Cerebellar nuclear complex (tissue), 1 donor: ENCODE measurements at places on chromosomes 5 and 9.

DNA sequence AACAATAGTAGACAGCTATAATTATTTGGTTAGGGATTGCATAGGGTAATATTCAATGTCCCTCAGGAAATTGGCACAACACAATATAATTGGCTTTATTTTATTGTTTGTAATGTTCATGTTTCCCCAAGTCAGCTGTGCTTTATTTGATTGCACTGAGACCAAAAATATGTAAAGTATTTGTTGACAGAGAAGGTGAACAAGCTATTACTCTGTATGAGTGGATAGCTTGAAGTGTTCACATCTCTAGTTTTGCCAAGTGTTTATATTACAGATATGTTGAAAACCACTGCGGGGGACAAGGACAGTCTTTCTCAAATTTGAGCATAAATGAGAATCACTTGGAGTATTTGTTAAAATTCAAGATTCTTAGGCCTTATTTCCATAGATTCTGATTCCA, 83.3 kb downstream of the RAB3C start:
- no peak for DNase-seq

GRCh38 chr5:14710313-14710994, 45.9 kb downstream of the OTULIN start:
- DNase-seq, result no peak

DNA sequence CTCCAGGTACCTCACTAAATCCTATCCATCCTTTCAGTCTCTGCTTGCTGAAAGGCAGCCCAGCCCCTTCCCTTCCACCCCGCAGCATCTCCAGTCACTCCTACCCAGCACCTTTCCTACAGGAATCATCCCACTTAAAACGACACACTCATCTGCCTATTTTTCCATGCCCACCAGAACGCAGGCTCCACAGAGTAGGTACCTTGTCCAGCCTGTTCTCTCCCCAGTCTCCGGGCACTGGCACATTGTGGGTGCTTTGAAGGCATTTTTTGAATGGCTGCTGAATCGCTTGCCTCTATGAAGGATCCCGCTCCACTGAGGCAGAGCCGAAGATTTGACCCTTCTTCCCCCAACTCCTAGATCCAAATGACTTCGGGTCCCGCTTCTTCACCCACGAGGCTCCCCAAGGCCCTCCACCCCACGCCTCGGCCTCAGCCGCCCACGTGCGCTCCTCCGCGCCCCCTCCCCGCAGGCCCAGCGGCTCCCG, 15.6 kb downstream of the LHX6 start:
- DNase-seq, result no peak

DNA sequence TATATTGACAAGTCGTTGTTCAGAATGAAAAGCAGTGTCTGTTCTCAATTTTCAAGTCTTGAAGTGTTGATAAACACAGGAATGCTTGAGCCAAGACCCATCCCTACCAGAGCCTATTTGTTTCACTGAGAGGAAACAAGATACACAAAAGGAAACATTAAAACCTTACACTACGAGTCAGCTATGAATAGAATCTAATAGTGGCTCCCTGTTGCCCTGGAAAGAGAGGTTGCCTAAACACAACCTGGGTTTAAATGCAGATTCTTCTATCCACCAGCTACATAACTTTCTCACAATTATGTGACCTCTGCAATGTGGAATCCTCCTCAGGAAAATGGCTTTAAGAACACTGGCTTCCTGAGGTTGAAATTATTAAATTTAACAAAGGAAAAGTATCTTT, 29.1 kb upstream of the BNC2 start:
- DNase-seq, result no peak

- DNase-seq, result no peak
Observed at GRCh38 chr9:113492343-113493202, 29.0 kb downstream of the RGS3 start.

- no peak for DNase-seq
Observed at GRCh38 chr5:157669701-157670097, 1.6 kb upstream of the C5orf52 start.

DNA sequence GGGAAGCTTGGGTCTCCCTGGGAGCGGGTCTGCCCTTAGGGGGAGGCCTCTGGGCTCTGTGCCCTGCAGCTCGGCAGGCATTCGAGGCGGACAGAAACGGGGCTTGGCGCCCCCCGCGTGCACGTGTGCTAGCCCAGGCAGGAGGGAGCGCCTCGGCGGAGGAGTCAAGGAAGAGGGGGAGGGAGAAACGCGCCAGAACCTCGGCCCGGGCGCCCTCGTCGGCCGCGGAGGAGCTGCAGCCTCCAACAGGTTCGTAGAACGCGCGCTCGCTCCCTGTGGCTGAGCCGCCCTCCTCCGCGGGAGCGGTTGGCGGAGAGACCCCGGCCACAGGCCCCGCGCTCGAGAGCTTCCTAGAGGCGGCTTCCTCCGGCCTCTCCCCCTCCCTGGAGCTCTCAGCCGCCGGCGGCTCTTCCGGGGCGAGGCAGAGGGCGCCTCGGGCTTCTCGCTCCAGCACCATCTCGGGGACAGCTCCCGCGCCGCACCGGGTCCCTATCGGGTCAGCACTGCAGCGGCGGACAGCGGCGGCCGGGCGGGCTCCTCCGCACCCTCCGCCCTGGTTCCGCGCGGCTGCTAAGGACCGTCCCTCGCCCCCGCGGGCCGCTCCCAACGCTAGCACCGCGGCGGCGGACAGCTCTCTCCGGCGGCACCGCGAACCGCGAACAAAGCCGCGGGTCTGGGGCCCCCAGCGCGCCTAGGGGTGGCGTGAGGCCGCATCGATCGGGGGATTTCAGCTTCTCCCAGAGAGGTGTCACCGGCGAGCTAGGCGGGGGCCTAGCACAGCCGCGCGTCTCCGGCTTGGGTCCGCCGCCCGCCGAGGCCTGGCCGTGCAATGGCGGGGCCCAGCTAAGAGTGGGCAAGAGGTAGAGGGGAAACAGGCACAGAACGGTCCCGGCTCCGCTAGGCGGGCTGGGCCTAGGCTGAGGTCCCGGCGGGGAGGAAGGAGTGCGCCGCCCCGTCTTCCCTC, 74.6 kb upstream of the CPLX2 start:
- no peak for DNase-seq

GRCh38 chr9:126379661-126380360, 53.2 kb downstream of the MVB12B start:
- DNase-seq, result no peak

- DNase-seq, result no peak
Observed at GRCh38 chr5:76345582-76345981, 57.5 kb upstream of the IQGAP2 start.

DNA sequence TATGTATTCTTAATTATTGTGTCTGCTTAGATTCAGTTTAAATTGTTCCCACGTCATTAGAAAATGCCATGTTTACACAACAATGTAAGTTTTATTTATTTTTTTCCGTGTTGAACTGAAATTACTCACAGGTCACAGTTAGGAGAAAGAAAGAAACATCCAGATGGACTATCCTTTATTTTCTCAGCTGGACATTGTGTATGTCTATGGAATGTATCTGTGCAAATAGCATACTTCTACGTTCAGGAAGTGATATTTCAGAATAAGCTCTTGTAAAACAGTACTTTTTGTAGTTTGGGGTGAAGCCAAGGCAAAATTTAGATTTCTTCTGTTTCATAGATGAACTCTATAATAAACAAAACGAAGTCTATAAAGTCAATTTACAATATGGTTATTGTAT, 249.0 kb upstream of the ZNF608 start:
- DNase-seq, result no peak

- DNase-seq, result no peak
Observed at GRCh38 chr9:15149450-15149849, 157.6 kb downstream of the TTC39B start.

GRCh38 chr9:102273952-102274351, 535.5 kb upstream of the GRIN3A start:
- no peak for DNase-seq

DNA sequence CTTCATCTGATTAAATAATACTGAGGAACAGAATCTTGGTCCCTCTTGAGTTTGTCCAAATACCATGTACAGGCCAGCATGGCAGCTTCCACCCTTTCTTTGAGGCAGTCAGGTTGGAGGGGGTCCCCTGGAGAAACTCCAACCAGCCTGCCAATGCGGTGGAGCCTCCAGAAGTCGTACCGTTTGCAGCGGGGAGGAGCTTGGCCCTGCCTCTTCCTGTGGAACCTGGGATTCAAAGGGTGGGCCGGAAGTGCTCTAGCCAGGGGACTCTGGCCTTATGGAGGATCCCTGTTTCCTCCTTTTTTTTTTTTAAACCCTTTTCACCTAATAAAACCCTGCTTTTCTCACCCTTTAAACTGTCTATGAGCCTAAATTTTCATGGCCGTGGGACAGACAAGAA, 216.3 kb upstream of the ZNF608 start:
- no peak for DNase-seq

GRCh38 chr5:106814961-106815360, 855.8 kb downstream of the EFNA5 start:
- no peak for DNase-seq

DNA sequence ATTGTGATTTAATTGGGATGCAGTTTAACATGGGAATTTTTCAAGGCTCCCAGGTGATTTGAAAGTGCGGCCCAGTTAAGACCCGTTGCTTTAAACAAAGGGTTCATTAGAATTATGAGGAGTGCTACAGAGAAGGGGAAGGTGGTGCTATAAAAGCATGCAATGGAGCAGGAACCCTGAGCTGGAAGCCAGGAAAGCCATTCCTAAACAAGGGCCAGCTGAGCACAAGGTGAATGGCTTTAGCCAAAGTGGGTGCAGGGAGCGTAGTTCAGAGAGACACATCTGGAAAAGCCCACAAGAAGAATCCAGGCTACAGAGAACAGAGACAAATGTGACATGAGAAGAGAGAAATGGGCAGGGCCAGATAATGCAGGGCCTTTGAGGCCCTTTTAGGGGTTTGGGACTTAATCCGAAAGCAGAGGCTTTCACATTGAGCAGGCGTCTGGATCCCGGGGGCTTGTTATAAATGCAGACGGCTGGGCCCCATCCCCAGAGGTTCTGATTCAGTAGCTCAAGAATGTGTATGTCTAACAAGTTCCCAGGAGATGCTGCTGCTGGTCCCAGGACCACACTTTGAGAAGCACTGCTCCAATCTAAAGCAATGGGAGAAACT, 138.1 kb upstream of the WWC1 start:
- DNase-seq, result no peak

- no peak for DNase-seq
Observed at GRCh38 chr5:83387041-83387440, 84.5 kb upstream of the VCAN start.

- no peak for DNase-seq
Observed at GRCh38 chr9:115058684-115059315, 59.2 kb downstream of the TNC start.

- DNase-seq, result no peak
Observed at GRCh38 chr9:112158656-112159367, 16.3 kb downstream of the SUSD1 start.

GRCh38 chr5:77637170-77637997, 1.1 kb downstream of the OTP start:
- DNase-seq, result no peak

DNA sequence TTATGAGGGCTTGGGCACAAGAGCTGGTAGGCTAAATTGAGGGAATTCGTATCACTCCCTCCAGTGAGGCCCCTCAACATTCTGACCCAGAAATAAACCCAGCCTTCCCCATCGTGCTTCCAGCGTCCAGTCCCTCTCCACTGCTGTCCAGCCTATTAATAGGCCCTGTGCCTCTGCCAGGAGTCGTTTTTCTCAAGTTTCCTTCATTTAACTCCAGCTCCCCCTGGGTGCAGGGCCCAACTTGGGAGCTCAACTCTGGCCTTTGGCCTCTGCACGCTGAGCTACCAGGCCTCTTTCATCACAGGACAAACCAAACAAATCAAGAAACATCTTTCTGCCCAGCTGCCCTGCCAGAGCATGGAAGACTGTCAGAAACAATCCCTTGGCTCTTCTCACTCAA, 10.0 kb downstream of the HBEGF start:
- DNase-seq, result no peak

GRCh38 chr9:17810728-17811571, 232.1 kb downstream of the SH3GL2 start:
- DNase-seq, result no peak

DNA sequence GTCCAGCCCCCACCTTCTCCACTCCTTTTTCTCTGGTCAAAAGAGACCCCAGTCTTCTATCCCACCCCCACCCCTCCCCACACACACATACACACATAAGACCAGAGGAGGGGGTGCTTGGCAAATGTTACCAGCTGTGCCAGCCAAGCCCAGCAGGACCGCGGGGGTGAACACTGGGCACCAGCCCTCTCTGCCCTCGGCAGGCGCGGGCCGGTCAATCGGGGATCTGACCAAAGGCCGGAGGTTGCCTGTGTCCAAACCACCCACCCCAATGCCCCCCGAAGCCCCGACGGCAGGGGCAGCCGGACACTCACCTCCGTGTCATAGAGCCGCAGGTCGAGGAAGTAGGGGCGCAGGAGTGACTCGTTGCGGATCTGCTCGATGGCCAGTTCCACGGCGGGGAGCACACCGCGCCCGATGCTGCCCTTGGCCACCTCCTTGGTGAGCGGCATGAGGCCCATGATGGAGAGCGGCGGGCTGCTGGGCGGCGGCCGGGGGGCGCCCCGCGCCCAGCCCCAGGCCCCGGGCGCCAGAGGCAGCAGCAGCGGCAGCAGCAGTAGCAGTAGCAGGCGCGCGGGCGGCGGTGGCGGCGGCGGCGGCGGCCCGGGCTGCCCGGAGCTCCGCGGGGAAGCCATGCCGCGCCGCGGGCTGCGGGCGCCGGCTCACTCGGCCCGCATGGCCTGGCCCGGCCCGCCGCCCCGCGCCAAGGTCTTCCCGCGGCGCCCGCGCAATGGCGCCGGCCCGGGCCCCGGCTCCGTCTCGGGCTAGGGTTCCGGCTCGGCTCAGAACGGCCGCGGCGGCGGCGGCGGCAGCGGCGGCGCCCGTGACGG, 417 bp downstream of the GABBR2 start:
- no peak for DNase-seq

DNA sequence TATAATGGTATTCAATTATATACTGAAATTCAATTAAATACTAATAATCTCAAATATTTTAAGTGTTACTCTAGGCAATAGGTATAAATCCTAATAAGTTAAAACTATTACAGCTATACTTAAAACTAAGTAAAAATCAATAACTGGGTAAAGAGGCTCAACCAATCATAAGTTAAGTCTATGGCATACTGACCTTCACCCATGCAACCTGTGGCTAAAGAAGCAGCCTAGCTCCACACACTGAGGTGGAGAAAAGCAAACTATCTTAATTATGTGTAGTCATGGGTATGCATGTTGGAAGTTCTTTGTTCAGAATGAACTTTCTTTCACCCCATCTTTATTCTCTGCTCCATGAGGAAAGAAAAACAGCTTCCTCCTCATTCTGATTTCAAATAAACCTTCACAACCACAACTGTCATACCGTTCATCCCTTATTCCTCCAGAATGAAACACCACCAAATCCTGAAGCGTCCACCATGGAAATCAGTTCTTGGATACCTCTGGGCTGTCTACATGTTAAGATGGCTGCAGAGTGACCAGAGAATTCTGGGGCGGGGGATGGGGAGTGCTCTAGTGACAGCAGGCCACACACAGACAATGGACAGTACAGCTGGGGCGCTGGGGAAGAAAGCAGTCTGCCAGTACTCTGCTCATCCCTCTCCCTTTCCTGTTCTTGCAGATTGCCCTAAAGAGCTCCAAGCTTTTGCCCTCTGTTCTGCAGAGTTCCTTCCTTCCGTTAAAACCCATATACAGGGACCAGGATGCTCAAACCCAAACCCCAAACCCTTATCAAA, 62.3 kb downstream of the RIGI start:
- DNase-seq, result no peak

DNA sequence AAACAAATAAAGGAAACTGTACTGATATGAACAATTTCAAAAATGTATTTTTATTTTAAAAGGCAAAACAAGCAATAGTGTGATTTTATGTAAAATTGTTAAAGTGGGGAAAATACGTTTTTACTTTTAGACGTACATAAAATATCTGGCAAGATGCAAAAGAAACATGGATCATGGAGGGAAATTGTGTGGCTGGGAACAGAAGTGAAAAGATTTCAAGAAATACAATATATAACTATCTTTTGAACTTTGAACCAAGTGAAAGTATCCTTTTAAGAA, 1.5 kb upstream of the ZNF367 start:
- DNase-seq, result no peak
